B cell (primary cell): ENCODE measurements at places on chromosomes 13 and 19.

DNA sequence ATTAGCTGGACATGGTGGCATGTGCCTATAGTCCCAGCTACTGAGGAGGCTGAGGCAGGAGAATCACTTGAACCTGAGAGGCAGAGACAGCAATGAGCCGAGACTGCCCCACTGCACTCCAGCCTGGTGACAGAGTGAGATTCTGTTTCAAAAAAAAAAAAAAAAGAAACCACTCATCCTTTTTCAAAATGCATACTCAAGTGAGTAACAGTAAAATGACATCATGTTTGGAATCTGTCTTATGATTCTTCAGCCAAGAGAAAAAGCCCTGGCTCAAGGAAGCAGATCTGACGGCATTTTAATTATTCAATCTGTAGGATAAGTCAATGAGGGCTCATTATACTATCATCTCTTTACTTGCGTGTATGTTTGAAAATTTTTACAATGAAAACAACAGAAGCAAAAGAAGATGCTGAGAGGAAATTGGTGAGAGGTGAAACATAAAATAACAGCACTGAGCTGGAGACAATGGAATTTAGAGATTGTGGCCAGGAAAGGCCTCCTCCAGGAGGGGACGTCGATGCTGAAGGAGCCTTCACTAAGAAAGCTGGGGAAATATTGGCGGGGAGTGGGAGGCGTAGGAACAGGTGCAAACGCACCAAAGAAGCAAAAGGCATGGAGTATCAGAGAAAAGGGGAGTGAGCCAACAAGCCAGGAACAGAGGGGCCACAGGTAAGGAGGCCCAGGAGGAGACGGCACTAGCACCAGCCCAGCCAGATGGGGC, 12.9 kb upstream of the CCNE1 start:
- DNase-seq, result no peak

GRCh38 chr13:72657379-72657778, 70.0 kb downstream of the MZT1 start:
- DNase-seq, result no peak

GRCh38 chr13:44110091-44110621, 230.5 kb downstream of the LACC1 start:
- DNase-seq, result no peak

- DNase-seq, result no peak
Measured at GRCh38 chr19:3404324-3405260, 38.2 kb downstream of the NFIC start.

DNA sequence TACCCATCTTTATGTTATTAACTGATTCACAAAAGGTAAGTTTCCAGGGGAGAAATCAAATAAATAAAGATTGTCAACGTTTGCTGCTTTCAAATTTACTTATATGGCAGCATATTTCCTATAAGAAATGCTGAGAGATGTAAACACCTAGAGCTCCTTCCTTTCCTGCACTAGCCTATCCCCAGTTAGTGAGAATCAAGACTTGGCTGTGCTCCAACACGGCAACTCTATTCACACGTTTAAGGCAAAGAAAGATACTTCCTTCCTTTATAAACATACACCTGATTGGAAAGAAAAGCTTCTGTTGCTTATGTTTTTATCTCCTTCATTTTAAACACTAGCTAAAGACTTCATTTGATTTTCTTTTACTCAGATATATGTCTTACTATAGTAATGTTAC, 107.0 kb downstream of the PCDH9 start:
- no peak for DNase-seq

GRCh38 chr19:45050036-45050435, 11.2 kb downstream of the CLASRP start:
- no peak for DNase-seq

GRCh38 chr13:32445461-32445860, 17.5 kb upstream of the N4BP2L1 start:
- no peak for DNase-seq

DNA sequence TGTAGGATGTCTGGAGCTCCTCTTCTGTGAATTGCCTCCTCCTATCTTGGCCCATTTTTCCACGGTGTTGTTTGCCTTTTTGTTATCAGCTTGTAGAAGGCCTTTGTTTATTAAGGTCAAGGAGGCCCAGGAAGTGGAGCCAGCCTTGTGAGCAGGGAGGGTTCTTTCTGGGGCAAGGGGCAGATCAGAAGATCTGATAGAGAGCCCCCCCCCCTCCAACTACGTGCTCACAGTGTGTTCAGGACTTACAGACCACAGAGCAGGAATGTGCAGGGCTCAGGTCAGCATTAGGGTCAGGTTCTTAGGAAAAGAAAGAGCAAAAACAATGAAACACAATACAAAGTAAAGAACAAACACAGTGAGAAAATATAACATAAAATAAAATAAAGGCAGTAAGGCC, 59.4 kb downstream of the CCNE1 start:
- DNase-seq, result no peak

GRCh38 chr19:3518255-3518654, 12.1 kb downstream of the FZR1 start:
- DNase-seq, result no peak

GRCh38 chr13:112592647-112593046, 4.7 kb upstream of the TUBGCP3 start:
- DNase-seq, result no peak

DNA sequence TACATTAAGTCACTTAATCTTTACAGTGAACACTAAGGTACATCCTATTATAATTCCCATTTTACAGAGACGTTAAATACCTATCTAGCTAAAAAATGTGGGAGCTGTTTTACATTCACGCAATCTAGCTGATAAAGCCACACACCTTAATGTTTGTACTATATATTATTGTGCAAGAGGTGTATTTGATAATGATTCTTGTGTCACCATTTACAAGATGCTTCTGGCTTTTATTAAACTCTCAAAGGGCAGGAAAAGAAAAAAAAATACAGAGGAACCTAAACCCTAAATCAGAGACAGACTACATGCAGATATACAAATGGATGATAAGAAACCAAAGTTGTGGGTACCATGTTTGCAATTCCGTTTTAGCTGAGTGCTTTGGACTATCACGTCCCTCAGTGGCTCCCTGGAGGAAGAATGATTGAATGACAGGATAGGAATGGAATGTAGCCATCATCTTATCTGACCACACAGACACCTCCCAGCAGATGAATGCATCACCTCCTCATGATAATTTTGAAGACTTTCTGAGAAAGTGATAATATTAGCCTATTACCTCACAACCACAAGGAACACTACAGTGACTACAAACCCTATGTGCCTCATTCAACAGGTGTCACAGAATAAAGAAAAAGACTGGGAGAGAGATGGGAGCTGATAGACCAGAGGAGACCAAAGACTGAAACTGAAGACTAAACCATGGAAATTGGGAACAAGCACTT, 230.5 kb upstream of the SERP2 start:
- DNase-seq, result peak; percentile 14

DNA sequence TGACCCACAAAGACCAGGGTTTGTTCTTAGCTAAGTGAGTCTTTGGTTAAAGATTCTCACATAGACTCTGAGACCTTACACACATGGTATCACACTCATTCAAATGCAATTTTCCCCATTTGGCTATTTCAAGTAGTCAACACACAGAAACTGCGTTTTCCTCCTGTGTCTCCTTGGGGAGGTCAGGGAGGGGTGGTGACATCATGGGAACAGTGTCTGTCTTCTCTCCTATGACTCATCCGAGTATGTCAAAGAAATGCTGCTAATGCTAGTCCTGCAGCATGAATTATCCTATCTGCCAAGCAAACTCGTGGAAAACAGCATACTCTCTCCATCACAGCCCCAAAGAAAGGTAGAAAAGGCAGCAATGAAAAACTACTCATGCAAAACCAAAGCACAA, 100.2 kb downstream of the ENOX1 start:
- DNase-seq, result no peak
